ENCODE measurements at places on chromosomes 5 and 9.

DNA sequence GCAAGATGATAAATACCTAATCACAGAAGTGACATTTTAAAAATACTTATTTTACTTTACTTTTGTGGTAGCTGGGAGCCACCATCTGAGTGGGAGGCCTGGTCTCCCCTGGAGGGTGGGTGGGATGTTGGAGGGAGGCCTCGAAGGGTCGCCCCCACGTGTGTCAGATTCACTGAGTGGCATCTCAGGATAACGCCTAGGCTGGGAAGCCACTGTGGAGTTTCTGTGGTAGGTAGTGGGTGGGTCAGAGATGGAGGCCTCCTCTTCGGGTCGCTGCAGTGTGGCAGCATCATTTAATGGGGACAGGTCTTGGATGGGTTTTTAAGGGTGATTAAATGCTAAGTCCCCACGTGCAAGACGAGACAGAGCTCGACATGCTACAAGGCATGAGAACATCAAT lies 1154.8 kb upstream of the CDH18 start:
- no peak for DNase-seq

GRCh38 chr9:20684875-20685696 lies 1.0 kb downstream of the FOCAD start:
- peak; percentile 67 for DNase-seq

DNA sequence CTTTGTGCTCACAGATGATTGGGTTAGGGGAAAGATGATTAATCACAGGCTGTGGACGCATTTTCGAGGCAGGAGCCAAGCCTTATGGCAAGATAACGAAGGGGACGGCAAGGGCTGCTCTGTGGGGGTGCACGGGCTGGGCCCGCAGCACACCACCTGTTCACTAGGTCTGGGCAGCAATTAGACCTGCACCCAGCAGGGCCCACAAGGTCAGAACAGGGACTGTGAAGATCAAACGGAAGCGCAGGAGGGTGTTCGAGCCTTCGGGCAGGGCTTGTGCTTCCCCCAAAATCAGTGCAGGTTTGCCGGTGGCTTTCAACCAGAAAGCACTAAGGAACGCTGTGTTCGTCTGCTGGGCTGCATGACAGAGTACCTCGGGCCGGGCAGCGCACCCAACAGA lies 73.7 kb downstream of the UBE2QL1 start:
- DNase-seq = no peak

DNA sequence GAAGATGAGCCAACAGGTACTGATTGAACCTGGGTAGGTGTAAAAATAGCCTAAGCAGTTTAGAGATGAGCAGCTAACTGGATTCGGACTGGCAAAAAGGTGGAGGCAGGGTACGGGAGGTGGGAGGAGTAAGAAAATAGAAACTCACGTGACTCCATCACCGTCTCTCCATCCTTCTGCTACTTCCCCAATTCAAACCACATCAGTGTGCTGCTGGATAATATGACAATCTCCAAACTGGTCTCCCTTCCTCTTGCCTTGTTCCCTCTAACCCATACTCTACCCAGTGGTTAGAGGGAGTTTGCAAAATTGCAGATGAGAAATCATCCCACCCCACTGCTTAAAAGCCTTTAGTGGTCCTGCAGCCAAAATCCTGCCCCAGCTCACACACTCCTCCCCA lies 42.7 kb downstream of the RIGI start:
- no peak for DNase-seq

DNA sequence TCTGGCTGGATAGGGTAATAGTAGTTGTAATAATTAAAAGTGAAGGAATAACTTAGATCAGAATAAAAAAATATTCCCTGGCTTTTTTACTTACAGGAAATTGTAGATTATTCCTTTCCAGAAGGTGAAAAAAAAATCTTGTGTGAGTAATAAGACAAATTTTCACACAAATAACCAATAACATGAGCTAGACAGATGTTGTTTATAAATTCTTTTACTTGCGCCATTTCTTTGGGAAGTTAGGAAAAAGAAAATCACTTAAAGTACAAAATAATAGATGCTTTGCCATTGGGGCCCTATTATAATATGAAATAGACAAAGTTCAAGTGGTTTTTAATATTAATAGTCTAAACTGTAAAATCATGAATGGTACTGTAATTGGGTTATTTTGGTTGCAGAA lies 204.1 kb downstream of the ARRDC3 start:
- no peak for DNase-seq

GRCh38 chr5:132411304-132412013 lies 41.9 kb downstream of the SLC22A5 start:
- DNase-seq = peak; percentile 59

GRCh38 chr5:427415-428087 lies 15.4 kb upstream of the EXOC3 start:
- no peak for DNase-seq

DNA sequence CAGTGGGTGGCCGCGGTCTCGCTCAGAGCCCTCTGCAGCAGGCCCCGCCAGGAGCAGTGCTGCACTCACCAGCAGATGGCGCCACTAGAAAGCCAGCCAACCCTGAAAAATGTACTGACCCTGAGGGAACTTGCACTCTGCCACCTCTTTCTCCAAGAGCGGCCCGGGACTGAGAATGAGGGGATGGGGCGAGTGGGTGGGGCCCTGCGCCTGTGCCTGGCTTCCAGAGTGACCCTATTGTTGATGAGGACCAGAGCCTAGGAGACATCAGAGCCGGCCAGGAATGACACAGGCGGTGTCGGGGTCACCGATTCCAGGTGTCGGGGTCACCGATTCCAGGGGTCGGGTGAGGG lies 2.9 kb upstream of the IL17B start:
- DNase-seq = no peak

GRCh38 chr5:139601429-139601828 lies 40.3 kb downstream of the UBE2D2 start:
- DNase-seq = no peak

DNA sequence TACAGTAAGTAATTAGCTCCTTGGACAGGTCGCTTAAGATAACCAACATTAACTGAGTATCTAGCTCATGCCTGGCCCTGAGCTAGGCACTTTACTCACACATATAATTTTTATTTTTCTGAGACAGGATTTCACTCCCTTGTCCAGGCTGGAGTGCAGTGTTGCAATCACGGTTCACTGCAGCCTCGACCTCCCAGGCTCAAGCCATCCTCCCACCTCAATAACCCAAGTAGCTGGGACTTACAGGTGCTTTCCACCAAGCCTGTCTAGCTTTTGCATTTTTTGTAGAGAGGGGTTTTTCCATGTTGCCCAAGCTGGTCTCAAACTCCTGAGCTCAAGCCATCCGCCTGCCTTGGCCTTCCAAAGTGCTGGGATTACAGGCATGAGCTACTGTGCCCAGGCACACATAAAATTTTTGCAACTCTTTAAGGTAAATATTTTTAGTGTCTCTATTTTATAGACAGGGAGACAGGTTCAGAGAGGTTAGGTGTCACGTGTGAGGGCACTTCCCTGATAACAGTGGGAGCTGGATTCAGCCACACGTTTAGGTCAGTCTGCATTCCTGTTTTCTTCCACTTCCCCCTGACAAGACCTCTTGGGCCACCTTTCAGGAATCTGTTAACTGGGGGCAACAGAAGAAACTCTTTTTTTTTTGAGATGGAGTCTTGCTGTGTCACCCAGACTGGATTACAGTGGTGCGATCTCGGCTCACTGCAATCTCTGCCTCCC lies 18.2 kb downstream of the HBEGF start:
- DNase-seq = no peak

DNA sequence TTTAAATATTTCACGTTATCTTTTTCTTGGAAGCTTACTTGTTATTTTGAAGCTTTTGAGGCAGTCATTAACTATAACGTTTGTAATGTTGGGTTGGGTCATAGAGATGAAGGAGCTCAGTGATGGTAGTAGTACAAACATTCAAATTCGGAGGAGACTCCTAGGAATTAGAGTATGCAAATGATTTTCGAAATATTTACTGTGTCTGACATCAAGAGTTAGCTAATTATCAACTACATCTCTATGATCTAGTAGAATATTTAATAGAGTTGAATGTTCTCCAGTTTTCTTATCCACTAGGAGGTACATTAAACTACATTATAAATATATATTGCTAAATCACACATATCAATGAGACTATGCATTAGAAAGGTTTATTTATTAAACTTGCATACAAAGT lies 28.8 kb upstream of the C5orf24 start:
- DNase-seq = no peak

DNA sequence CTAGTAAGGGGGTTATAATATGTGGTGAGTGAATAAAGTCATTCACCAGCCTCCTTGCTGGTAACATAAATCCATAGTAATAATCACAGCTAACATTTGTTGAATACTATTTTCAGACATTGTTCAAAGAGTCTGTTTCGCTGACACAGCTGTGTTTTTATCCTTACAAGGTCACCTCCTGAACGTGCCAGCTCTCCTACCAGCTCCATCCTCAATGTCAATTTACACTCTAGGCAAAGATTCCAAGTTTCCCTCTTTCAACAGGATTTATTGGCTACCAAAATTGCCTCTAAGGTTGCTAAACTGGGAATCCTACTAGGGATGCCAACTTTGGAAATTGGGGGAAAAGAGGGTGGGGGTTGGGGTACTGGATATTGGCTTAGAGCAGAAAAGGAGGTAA lies 30.7 kb upstream of the SMC5 start:
- DNase-seq = no peak

Measured in foreskin keratinocyte (primary cell).